ENCODE measurements at places on chromosomes 3 and 15.

DNA sequence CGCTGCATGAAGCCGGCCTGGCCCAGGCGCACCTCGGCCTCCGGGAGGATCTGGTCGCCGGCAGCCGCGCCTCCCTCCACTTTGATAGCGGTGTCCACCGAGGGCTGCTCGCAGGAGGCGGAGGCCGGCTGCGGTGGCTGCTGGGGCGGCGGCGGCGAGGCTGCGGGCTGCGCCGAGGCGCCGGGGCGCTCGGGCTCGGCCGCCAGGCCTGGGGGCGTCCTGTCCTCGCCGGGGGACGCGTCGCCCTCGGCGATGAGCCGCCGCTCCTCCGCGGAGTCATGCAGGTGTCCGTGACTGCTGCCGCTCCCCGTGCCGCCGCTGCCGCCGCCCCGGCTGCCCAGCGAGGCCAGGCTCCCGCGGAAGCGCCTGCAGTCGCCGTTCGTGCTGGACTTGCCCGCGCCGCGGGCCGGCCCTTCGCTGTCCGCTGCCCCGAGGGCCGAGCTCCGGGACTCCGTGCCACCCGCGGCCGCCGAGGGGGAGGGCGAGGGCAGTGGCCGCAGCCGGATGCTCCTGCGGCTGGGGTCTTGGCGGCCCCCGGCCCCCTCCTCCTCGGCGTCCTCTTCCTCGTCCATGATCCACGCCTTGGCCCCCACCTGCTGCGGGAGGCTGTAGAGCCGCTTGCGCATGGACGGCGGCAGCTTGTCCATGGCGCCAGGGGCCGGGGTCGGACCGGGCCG, 996 bp downstream of the HCN4 start:
- no peak for DNase-seq

- DNase-seq: no peak
Measured at GRCh38 chr15:88376574-88377174, 90.5 kb downstream of the MRPL46 start.

DNA sequence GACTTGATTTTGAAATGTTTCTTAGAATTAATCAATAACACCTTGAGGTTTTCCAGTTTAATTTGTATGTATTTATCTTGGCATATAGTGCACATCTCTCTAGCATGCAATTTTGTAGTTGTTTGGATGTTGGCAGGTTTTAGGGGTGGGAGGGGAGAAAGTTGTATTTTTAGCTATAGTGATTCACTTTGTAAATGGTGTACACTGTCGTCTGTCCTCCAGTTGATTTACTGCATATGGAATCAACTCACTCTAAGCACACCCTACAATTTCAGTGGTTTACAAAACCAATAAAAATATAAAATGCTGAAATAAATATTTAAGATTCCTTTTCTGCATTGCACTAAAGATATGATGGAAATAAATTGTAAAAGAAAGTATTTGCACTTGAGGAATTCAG, 199.1 kb downstream of the CDIN1 start:
- DNase-seq: no peak

- no peak for DNase-seq
Measured at GRCh38 chr3:169058681-169059080, 604.8 kb downstream of the MECOM start.

GRCh38 chr3:52093756-52094545, 37.6 kb upstream of the DUSP7 start:
- no peak for DNase-seq

GRCh38 chr3:2853651-2854050, 256.5 kb downstream of the IL5RA start:
- DNase-seq: no peak

GRCh38 chr3:27134171-27134796, 234.9 kb downstream of the NEK10 start:
- DNase-seq: peak; percentile 45

GRCh38 chr3:72697717-72698116, 150.5 kb downstream of the SHQ1 start:
- no peak for DNase-seq

DNA sequence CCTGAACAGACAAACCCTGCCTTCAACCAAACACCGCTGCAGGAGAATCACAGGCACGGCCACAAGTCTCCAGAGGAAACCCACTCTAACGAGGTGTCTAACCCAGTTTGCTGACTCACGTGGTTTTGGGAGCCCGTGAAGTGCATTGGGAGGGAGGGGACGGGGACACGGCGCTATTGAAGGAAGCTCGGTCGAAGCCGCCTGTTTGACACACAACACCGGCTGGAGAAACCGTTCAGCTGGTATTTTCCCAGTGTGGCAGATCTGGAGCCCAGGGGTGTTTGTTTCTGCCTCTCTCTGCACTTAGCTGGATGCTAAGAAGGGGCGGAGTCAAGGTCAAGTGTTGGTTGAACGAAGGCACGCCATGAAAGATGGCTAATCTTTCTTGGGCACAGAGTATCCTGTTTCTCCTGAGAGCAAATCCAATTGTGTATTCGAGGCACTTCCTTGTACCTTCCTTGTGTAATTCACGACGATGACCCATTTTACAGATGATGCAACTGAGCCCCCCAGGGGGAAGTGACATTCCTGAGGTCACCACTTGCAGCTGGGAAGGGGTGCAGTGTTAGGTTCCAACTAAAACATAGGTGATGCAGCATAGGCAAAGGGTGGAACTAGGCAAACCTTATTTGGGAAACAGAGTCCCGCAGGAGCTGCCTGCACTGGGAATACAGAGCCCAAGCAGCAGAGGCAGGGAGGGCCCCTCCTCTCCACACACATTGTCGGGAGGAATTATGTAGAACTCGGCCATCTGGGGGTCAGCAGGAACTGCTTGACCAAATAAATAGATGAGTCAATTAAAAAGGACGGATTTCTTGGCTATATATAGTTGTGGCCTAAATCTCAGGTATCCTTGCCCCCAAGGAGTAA, 22.5 kb downstream of the SLC6A6 start:
- DNase-seq: peak; percentile 20

DNA sequence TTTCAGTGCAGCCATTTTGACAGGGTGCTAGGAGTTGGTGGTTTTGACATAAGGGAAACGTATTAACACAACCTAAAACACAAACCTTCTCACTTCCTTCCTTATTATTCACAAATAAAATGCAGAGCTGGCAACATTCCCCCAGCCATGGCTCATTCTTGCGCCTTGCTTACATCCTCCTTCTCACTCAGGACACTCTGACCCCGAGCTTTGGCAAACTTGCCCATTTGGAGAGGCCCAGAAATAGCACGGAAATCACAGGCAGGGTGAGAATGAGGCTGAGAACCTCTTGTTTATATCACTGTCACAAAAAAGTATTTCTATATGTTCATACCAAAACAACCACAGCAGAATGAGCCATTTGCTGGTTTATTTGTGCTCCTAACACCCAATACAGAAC, 244.3 kb downstream of the NTRK3 start:
- no peak for DNase-seq

- no peak for DNase-seq
Measured at GRCh38 chr15:64856429-64857145, 14.9 kb downstream of the PLEKHO2 start.

GRCh38 chr3:110341047-110341446, 730.6 kb upstream of the NECTIN3 start:
- DNase-seq: no peak

- no peak for DNase-seq
Measured at GRCh38 chr3:14001136-14001535, 121.3 kb upstream of the WNT7A start.

DNA sequence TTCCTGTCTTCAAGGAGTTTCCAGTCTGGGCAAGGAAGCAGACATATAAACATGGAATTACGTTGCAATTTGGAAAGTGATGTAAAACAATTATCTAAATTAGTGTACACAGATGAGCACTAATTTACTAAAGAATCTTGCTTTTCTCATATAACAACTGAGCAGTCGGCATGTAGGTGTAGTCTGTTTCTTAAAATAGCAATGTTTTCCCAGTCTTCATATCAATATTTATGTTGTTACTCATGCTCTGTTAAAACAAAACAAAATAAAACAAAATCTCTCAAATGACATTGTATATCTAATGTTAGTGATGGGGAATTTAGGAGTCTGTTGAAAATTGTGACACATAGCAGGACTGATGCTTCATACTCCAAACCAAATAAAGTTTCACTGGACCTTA, 75.6 kb downstream of the SAMMSON start:
- DNase-seq: no peak

GRCh38 chr3:25427942-25428788, at the start of gene RARB:
TSS of gene RARB (plus strand) at chr3:25428263. CDS start at chr3:25428732, 469 bp downstream.
- no peak for DNase-seq

DNA sequence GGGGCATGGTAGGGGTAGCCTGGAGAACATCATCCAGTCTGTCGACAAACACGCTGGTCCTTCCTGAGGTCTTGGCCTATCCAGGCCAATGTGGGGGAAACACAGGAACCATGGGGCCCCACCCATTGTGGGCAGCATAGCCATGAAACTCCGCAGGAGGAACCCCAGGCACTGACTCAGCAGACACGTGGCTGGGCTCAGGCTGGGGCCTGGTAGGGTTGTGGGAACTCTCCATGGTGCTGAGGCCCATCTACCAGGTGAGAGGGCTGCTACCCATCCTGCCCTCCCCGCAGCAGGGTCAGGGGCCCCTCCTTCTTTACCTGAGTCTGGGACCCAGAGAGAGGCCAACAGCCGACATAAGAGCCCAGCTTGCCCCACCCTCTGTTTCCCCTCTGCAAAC, 22.6 kb upstream of the CACNA2D2 start:
- DNase-seq: no peak

DNA sequence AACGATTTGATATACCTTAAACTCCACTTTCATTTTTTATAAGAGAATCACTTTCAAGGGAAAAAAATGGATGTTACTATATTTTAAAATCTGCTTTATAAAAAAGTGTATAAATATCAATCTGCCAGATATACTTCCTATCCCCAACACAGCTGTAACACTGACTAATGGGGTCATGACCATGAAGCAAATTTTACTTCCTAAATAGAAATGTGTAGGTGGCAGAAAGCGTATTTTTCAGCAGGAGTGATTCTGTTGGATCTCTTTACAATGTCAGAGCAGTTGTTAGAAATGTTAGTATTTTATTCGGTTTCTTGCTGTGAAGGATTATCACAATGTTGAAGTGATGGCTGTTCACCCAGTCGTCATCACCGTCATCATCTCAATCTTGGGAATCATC, 5.5 kb upstream of the C15orf40 start:
- DNase-seq: no peak

DNA sequence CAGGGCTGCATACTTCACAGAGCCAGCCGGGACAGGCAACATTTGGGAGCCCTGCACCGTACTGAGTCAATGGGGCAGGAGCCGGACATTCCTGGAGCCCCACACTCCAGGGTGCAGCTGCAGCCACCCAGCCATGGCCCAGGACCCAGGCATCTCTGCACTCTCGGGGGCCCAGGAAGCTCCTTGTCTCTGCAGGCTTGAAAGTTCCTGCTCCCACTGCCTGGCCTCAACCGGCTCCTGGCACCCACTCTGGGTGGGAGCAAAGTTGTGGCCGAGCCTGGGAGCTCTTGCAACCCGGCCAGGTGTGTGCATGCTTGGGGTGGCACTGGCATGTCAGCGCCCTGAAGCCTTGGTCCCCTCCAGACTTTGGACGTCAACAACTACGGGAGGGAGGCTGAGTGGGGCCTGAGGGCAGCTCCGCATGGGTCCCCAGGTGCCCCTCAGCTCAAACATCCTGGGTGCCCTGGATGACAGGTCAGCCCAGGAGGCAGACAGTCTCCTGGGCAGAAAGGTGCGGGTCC, 833.5 kb upstream of the CADM2 start:
- DNase-seq: no peak

DNA sequence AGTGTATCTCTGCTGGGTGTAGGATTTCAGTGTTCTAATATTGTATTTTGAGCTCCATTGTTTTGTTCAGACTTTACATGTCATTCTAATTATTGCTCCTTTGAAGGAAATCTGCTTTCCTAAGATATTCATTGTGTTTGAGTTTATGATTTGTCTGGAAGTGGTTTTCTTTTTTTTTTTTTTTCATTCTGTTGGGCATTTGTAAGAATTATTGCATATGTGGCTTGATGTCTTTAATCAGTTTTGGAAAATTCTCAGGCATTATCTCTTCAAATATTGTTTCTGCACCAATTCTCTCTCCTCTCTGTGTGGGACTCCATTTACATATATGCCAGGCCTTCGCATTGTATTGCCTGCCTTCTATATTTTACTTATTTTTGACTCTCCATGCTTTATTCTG, 65.8 kb upstream of the RNU6-1 start:
- DNase-seq: no peak

GRCh38 chr3:127002195-127003174, 19.6 kb downstream of the PLXNA1 start:
- no peak for DNase-seq

DNA sequence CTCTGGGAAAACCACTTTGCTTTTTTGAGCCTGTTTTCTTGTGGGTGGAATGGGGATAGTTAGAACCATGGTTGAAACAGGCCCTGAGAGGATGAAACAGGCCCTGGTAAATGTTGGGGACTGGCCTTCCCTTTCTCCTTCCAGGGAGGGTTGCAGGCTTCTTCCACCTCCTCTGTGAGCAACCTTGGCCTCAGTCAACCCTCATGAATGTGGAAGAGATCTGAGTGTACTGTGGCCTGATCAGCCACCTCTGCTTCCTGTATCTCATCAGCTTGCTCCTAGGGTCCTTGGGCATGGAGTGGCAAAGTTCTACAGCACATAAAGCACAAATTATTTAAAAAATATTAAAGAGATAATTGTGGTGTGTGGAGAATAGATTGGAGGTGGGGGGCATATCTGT, 17.6 kb upstream of the TRH start:
- DNase-seq: no peak

DNA sequence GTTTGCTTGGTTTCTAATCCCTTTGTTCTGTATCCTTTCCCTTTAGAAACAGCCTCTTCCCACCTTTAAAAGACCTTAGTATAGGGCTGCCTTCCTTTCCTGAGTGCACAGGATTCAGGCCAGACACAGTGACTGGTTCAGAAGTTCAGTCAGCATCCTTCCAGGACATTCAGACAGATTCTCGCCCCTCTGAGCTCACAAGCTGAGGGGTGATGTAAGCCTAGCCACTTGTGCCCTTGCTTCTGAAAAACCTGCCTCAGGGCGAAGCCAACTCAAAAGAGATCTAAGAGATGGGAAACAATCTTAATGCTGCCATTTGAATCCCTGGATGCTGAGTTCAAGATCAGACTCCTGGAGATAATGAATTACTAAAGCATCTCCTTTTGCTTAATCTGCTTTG, 6.7 kb upstream of the NSMCE3 start:
- DNase-seq: no peak

DNA sequence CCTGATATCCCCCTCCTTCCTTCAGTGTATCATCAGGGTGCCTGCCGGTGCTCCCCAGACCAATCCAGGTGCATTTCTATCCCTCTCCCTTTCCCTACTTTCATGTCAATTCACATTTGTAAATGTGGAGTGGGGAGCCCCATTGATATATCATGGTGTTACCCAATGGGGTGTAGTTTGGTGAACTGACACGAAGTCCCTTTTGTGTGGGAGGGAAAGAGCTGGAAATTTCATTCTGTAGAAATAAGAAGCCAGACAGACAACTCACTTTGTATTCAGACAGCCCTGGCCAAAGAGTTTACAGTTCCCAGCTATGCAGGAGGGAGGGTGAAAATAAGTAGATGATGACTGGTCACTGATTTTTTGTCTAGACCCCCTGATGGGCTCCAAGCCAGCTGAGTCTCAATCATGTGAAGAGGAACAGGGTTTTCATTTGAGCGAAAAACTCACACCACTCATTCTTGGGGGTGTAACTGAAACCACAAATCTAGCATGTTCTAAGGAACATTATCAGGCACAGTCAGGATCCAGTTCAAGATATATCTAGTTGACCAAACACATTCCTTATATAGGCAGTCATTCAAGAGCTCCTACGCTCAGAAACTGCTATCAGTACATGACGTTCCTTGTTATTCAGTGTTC, 58.9 kb downstream of the LMCD1 start:
- no peak for DNase-seq

GRCh38 chr3:148075771-148076716, 621.7 kb upstream of the AGTR1 start:
- no peak for DNase-seq
